ENCODE measurements at places on chromosomes 1 and 21.
A peak's percentile ranks its signal among the peaks of the same experiment; 100 is the strongest.

DNA sequence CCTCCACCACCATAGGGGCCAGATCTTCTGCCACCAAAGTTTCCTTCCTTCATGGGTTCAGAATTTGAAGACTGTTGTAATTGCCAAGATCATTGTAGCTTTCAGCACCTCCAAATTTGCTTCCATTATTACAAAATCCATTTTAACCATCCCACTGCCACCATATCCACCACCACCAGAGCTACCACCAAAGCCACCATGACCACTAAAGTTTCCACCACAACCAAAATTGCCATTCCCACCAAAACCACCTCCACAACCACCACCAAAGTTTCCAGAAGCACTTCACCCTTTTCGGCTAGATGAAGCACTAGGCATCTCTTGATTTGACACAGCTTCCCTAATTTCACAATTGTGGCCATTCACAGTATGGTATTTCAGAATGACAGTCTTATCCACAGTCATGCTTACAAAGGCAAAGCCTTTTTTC, 45.2 kb downstream of the SLC30A7 start:
- no peak for DNase-seq

- no peak for DNase-seq
These were observed at the start of gene AK5 for GRCh38 chr1:77281491-77282186. TSS of gene AK5 (plus strand) at chr1:77282019. CDS start at chr1:77282314, 295 bp downstream.

DNA sequence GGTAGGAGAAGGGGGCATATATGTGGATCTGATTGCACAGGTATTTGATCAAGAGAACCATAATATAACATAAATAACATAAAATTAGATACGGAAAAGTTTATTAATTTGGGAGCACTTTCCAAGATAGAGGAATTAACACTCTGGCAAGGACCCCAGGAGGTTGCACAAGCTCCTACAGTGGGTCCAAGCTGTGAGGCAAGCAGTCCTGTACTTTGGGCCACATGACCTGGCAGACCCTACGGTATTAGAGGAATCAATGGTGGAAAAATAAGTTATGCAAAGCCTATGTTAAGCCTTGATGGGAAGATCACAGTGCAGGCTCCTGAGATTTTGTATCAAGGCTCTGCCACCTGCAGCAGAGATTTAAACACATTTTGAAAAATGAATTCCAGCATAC, 220.1 kb downstream of the COL24A1 start:
- no peak for DNase-seq

GRCh38 chr1:86365896-86366295, 30.2 kb downstream of the ODF2L start:
- DNase-seq = no peak

DNA sequence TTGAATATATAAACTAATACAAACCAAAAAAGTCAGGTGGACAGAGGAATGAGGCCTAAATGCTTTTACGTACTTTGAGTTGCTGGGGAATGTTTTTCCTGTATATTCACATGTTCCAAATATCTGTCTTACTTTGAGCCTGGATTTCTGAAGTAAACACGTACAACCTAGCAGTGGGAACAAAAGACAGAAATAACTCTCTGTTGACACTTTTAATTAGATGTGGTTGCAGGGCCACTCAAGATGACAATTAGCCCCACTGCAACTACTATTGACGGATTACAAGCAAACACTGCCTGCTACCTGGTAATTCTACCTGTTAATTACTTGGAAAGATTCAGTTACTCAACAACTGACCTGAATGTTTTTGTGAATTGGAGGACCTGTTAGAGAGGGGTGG, 196.9 kb downstream of the TTLL7 start:
- no peak for DNase-seq

- no peak for DNase-seq
These were observed 32.4 kb downstream of the PRPF38A start for GRCh38 chr1:52436817-52437216.

GRCh38 chr1:6771441-6771769, 13.8 kb upstream of the CAMTA1 start:
- no peak for DNase-seq

GRCh38 chr1:98044071-98044697, 123.3 kb upstream of the DPYD start:
- DNase-seq = no peak

DNA sequence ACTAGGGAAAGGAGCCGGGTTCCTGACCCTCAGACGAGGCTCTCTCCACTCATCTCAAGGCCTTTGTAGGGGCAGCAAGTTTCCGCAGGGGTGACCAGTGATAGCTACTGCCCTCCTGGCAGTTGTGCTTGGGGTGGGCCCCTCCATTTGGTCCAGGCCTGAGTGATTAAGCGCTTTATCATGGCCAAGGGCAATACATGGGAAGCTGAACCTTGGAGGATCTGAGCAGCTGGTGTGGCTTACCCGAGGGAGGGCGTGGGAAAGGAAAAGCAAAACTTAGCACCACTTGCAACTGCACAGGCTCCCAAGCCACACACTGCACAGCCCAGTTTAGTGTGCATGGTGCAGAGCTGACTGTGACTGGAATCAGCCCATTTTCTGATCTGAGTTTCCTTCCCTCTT, 47.8 kb downstream of the GADD45A start:
- no peak for DNase-seq

GRCh38 chr1:46113948-46114347, 18.5 kb downstream of the PIK3R3 start:
- no peak for DNase-seq

DNA sequence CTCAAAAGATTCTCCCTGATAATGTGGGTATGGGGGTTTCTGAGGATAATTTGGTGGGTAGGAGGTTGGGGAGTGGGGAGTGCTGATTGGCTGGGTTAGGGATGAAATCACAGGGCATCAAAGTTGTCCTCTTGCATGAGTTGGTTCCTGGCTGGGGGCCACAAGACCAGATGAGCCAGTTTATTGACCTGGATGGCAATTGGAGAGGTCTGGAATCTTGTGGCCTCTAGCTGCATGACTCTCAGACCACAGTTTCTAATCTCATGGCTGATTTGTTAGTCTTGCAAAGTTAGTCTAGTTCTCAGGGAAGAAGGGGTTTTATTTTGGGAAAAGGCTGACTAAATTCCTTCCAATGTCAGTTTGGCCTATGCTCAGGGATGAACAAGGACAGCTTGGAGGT, 3.3 kb upstream of the GBP1 start:
- DNase-seq = peak; percentile 18

- DNase-seq = no peak
These were observed 176.8 kb downstream of the FAF1 start for GRCh38 chr1:50783286-50783685.

- no peak for DNase-seq
These were observed 941 bp upstream of the IFI16 start for GRCh38 chr1:159008744-159009188.

GRCh38 chr1:63124666-63125191, 197.6 kb upstream of the FOXD3 start:
- DNase-seq = no peak

- DNase-seq = no peak
These were observed 591.3 kb upstream of the ADGRL2 start for GRCh38 chr1:81209461-81209860.

GRCh38 chr1:220233927-220234326, 38.3 kb downstream of the RAB3GAP2 start:
- no peak for DNase-seq

DNA sequence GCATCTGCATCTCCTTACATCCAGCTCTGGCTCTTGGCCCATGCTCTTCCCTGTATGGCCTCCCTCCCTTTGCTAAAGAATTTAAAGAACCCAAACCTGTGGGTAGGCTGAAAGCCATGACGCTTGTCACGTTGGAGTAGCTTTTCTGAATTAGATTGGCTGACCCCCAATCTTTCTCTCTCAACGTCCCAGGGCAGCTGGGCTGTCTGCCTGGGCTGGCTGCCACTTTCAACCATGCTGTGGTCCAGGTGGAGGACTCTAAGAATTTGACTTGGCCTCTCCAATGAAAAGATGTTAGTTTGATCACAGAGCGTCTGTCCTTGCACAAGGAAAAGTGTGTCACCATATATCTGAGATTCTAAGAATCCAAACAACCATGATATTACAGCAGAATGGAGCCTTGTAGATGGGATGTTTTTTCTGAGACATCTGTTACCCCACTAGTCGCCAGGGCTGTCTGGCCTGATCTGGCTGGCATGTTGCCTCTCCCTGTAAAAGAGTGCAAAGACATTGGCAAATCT, 6.5 kb upstream of the IGSF3 start:
- DNase-seq = no peak

DNA sequence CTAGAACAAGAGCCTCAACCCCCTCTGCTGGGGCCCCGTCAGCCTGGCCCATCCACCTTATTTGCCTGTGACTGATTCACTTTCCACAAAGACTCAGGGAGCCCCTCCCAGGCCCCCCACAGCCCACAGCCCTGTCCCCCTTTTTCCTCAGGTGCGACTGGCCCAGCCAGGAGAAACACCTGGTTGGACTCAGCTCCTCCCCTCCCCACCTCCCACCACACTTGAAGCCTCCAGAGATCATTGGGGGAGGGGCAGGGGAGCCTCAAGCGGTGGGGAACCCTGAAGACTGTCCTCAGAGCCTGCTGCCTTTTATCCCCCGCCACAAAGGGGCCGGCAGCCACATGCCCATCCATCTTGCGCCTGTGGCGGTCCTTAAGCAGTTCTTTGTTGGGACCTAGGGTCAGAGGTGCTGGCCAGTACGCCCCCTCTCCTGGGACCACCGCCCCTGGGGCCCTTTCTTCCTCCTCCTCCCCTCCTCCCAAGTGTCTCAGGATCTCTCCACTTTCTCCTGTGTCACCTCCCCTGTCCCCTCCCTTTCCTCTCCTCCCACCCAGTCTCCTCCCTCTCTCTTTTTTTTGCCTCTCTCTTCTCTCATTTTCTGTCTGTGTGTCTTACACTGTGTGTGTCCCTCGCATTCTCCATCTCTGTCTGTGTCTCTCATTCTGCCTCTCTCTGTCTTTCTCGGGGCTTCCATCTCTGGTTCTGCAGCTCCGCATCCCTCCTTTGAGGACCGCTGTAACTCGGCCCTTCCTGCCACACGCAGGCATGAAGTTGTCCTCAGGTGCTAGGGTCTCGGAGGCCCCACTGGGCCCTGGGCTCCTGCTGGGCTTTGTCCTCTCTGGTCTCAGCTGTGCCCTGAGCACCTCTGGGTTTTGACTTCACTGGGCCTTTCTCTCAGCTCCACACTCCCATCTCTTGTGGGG, 12.2 kb downstream of the CRABP2 start:
- peak; percentile 64 for DNase-seq

- DNase-seq = no peak
These were observed 136.6 kb upstream of the HMGB4 start for GRCh38 chr1:33727310-33727709.

DNA sequence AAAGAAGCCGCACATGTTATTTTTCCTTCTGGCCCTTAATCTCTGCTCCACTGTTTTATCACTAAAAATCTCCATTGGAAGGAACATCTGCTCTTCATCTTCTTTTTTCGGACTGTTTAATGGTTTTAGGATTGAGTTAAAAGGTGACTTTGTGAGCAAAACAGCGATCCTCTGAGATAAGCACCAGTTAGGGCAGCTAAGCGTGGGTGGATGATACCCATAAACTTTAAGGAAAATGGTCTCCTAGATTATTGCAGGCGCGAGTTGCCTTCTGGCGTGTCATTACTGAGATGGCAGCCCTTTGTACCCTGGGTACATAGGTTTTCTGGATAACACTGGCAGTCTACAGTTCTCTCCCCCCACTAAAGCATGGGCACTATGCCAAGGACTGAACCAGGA, 44.0 kb upstream of the HMGB4 start:
- no peak for DNase-seq

DNA sequence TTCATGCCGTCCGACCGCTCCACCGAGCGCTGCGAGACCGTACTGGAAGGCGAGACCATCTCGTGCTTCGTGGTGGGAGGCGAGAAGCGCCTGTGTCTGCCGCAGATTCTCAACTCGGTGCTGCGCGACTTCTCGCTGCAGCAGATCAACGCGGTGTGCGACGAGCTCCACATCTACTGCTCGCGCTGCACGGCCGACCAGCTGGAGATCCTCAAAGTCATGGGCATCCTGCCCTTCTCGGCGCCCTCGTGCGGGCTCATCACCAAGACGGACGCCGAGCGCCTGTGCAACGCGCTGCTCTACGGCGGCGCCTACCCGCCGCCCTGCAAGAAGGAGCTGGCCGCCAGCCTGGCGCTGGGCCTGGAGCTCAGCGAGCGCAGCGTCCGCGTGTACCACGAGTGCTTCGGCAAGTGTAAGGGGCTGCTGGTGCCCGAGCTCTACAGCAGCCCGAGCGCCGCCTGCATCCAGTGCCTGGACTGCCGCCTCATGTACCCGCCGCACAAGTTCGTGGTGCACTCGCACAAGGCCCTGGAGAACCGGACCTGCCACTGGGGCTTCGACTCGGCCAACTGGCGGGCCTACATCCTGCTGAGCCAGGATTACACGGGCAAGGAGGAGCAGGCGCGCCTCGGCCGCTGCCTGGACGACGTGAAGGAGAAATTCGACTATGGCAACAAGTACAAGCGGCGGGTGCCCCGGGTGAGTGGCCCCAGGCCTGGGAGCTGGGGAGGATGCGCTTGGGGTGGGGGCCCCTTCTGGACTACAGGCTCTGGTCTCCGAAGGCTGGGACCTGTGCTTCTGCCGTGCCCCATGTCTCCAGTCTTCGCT, 1.1 kb downstream of the SKI start:
- DNase-seq = no peak

DNA sequence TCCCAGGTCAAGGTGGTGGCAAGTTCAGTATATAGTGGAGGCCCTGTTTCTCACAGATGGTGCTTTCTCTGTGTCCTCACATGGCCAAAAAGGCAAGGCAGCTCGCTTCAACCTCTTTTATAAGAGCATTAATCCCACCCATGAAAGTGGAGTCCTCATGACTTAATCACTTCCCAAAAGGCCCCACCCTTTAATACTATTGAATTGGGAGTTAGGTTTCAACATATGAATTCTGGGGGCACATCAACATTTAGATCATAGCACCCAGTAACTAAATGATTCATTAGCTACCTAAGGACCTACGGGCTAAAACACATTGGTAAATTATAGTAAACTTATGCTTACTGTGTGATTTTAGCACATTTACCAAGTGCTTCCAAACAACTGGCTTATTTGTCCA, 317.9 kb downstream of the LTN1 start:
- peak; percentile 25 for DNase-seq

GRCh38 chr1:100390531-100390930, 38.2 kb downstream of the CDC14A start:
- DNase-seq = no peak

DNA sequence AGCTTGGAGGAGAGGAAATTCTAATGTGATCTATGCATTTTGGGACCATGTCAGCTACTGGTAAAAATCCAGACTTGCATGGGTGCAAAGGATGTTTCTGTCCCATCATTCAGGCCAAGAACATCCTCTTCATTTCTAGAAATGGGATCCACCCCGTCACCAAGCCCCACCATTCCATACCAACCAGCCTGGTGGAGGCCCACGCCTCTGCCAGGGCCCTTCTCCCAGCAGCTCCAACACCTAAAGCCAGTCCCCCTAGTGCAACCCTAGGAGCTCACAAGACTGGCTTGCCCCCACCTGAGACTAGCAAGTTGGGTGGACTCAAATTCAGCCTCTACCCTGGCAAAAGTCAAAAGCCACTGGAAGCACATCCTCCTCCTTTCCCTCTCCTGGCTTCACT, 1.9 kb downstream of the ARHGEF11 start:
- DNase-seq = no peak

Data from foreskin keratinocyte (primary cell).